Osteocyte (in vitro differentiated cells): ENCODE measurements at places on chromosomes 11 and 22. TPM values are rescaled to one million over a fixed set of nuclear protein-coding genes. Genes with fewer than 3 reads are reported as not detected.

- peaks cover 15% of the 10 kb centered on the region for H3K4me1 ChIP-seq
- H3K27me3 ChIP-seq, result peaks cover 2% of the 10 kb centered on the region
- H3K27ac ChIP-seq, result no peak overlapping the region
- H3K36me3 ChIP-seq, result no peaks in the 10 kb centered on the region
These were observed 135.8 kb upstream of the TIMP3 start for GRCh38 chr22:32665676-32666075.

DNA sequence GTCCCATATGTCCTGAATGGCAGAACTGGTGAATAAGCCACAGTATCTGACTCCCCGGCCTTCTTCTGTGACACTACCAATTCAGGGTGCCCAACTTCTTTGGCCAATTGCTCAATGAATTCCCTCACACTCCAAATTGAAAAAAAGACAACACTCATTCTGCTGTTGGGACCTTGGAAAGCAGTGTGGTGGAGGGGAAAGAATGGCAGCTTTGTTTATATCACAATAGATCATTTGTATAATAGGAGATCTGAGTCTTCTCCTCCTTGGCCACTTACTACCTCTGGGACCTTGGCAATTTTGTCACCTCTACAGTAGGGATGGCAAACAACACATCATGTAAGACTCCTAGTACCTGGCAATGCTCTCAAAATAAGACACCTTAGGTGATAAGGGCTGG is 64.6 kb downstream of the OPCML start:
- H3K27me3 ChIP-seq, result no peaks in the 10 kb centered on the region
- no peak overlapping the region for H3K27ac ChIP-seq
- DNase-seq, result no peak
- no peaks in the 10 kb centered on the region for H3K36me3 ChIP-seq
- no peak overlapping the region for H3K4me3 ChIP-seq

GRCh38 chr11:79472819-79473529 is 32.1 kb upstream of the TENM4 start:
- H3K4me1 ChIP-seq, result no peaks in the 10 kb centered on the region
- H3K36me3 ChIP-seq, result no peaks in the 10 kb centered on the region
- H3K4me3 ChIP-seq, result no peak overlapping the region
- H3K27me3 ChIP-seq, result peaks cover 30% of the 10 kb centered on the region
- no peak for DNase-seq

The SLC17A6 gene
- total RNA-seq, result not detected in 2 replicates

DNA sequence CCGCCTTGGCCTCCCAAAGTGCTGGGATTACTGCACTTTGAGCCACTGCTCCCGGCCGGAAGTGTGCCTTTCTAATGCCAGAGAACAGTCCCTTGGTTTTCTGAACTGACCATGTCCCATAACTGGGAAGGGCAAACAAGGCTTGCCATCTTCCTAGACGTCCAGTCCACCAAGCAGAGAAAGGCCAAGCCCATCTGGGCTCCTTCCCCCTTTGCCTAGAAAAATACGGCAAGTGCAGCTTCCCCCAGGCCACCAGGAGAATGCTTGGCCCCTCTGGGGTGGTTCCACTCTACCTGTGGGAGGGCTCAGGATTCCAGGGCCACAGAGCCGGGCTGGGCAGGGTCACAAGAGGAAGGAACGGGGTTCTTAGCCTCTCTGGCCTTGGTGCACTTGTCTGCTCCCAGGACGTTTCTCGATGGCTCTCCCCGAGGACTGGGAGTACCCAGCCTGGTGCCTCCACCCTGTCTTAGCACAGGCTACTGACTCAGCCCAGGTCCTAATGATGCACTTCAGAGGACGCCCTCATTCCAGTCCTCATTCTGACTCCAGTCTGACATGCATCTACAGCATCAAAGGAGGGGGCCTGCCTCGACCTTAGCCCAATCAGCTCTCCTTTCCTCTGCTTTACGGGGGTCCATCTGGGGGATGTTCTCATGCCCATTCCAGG is 1.2 kb downstream of the USP2 start:
- peaks cover 8% of the 10 kb centered on the region for H3K4me1 ChIP-seq
- H3K27ac ChIP-seq, result no peak overlapping the region
- H3K4me3 ChIP-seq, result no peak overlapping the region
- H3K36me3 ChIP-seq, result no peaks in the 10 kb centered on the region
- peak; percentile 83 for DNase-seq

DNA sequence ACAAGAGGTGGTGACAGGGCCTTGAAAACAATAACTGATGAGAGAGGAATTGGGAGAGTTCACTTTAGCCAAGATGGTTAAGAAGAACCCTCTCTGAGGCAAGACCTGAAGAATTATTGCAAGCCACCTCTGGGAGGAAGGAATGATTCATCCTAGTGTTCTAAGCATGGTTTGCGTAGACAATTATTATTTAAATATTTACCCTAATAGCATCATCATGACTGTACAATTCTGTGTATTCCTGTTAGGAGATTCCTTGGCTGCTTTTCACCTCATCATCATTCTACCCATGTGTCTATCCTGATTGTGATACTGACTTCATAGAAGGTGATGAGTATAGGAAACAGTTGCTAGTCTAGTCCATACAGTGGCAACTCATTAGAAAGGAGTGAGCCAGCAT is 264.4 kb downstream of the DDX10 start:
- no peak for DNase-seq
- H3K27ac ChIP-seq, result peak overlapping the region; percentile 65
- H3K36me3 ChIP-seq, result peaks cover 4% of the 10 kb centered on the region
- H3K4me1 ChIP-seq, result peaks cover 45% of the 10 kb centered on the region

GRCh38 chr11:8276528-8276927 is 12.8 kb upstream of the LMO1 start:
- DNase-seq, result no peak
- no peak overlapping the region for H3K4me3 ChIP-seq
- H3K27me3 ChIP-seq, result peaks cover 29% of the 10 kb centered on the region
- H3K4me1 ChIP-seq, result no peaks in the 10 kb centered on the region
- H3K36me3 ChIP-seq, result peaks cover 2% of the 10 kb centered on the region

The PHOX2A gene
- not detected in 2 replicates for total RNA-seq

- H3K27ac ChIP-seq, result no peak overlapping the region
- H3K4me3 ChIP-seq, result no peak overlapping the region
- DNase-seq, result peak; percentile 53
- peaks cover 15% of the 10 kb centered on the region for H3K4me1 ChIP-seq
- peaks cover 5% of the 10 kb centered on the region for H3K36me3 ChIP-seq
These were observed 106.5 kb downstream of the NAV2 start for GRCh38 chr11:19819148-19819547.

GRCh38 chr11:6405846-6406245 is 13.0 kb downstream of the APBB1 start:
- no peak for DNase-seq
- H3K27ac ChIP-seq, result no peak overlapping the region
- no peak overlapping the region for H3K4me3 ChIP-seq
- no peaks in the 10 kb centered on the region for H3K27me3 ChIP-seq
- H3K4me1 ChIP-seq, result no peaks in the 10 kb centered on the region

GRCh38 chr11:15969701-15970329 is 386.5 kb downstream of the SOX6 start:
- peak overlapping the region; percentile 61 for H3K4me3 ChIP-seq
- H3K36me3 ChIP-seq, result peaks cover 8% of the 10 kb centered on the region
- H3K27ac ChIP-seq, result peak overlapping the region; percentile 95
- DNase-seq, result no peak
- peaks cover 38% of the 10 kb centered on the region for H3K4me1 ChIP-seq
